ENCODE measurements at places on chromosomes 6 and 20.

DNA sequence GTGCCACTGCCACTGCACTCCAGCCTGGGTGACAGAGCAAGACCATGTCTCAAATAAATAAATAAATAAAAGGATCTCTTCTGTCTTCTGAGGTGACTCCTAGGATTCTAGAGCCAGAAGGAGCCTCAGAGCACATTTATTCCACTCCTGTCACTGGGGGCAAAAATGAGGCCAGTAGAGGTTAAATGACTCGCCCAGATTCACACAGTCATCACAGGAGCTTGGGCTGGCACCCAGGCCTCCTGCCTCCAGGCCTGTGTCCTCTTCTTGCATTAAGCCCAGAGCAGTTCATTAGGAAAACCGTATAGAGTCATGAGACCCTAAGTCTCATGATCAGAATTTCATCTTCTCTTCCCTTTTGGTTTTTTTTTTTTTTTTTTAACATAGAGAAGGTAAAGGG lies 243.3 kb downstream of the NRN1 start:
- no peak for DNase-seq

- no peak for DNase-seq
Observed at GRCh38 chr6:130893277-130893676, 66.1 kb downstream of the SMLR1 start.

- no peak for DNase-seq
Observed at GRCh38 chr6:7644417-7644816, 54.4 kb downstream of the SNRNP48 start.

DNA sequence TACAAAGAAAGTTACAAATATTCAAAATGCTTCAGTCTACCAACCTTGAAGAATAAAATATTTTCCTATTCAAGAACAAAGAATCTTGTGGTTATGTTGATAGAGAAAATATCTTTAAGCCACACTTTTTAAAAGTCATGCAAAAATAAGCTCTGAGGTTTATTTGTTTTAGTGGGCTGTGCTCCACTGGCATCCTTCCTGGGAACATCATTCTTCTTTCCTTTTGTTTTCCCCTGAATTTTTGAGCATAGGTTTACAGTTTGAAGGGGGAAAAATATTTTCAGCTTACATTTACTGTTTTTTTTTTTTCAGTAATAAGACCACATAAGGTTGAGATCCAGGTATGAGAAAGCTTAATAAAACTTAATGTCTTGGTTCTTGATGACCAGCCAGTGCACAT lies 72.0 kb upstream of the BACH2 start:
- DNase-seq, result no peak
